ENCODE measurements at places on chromosomes 5 and 9. TPM values are rescaled to one million over a fixed set of nuclear protein-coding genes. Genes with fewer than 3 reads are reported as not detected.

The TMC1 gene
- total RNA-seq, result not detected

The ITK gene
- total RNA-seq, result 231 TPM

The HEMGN gene
- 0.33 TPM for total RNA-seq

The FBP2 gene
- not detected for total RNA-seq

The NUDT12 gene
- total RNA-seq, result 0.44 TPM

The TEK gene
- total RNA-seq, result not detected

The SPATA31E1 gene
- total RNA-seq, result not detected

The NME5 gene
- total RNA-seq, result not detected

The KLF4 gene
- 5.4 TPM for total RNA-seq

The BRINP1 gene
- total RNA-seq, result not detected

The ST6GALNAC4 gene
- 40.0 TPM for total RNA-seq

The RNF183 gene
- not detected for total RNA-seq

The ANKDD1B gene
- total RNA-seq, result not detected

The MAPKAP1 gene
- 42.7 TPM for total RNA-seq

The OTULINL gene
- 93.1 TPM for total RNA-seq

The SAXO1 gene
- total RNA-seq, result 0.03 TPM

The PCDHGB1 gene
- total RNA-seq, result not detected

The FOXD4L6 gene
- total RNA-seq, result not detected

The SAP30L gene
- 24.1 TPM for total RNA-seq

The STK32A gene
- total RNA-seq, result not detected

The CDKN2B gene
- total RNA-seq, result not detected

The ANGPTL2 gene
- total RNA-seq, result not detected

The ADAMTS19 gene
- not detected for total RNA-seq

The IARS1 gene
- 66.2 TPM for total RNA-seq

The DMGDH gene
- total RNA-seq, result 0.90 TPM

The ADGRV1 gene
- total RNA-seq, result 0.50 TPM

The HNRNPH1 gene
- 2,565 TPM for total RNA-seq

The PCDHB15 gene
- total RNA-seq, result not detected

Measured in CD8-positive, alpha-beta T cell (primary cell).